Endodermal cell (in vitro differentiated cells): ENCODE measurements at places on chromosomes 11 and 22. TPM values are rescaled to one million over a fixed set of nuclear protein-coding genes. Genes with fewer than 3 reads are reported as not detected.

The CARS1 gene
- total RNA-seq = 42.3 to 48.0 TPM (median 43.4 TPM) in 3 replicates

The SPA17 gene
- 18.0 and 19.6 TPM in 2 replicates for total RNA-seq

The HEPHL1 gene
- total RNA-seq = not detected in 3 replicates

The PANX2 gene
- 10.7 and 11.2 TPM in 2 replicates for total RNA-seq

The PRR33 gene
- total RNA-seq = not detected in 3 replicates

The OR4C13 gene
- not detected in 3 replicates for total RNA-seq

The FREY1 gene
- 1.5 and 2.0 TPM in 2 replicates for total RNA-seq

The IGLL1 gene
- total RNA-seq = not detected in 3 replicates

The HMGXB4 gene
- total RNA-seq = 34.8 and 36.2 TPM in 2 replicates

The TRIM49 gene
- total RNA-seq = not detected in 3 replicates

The IL10RA gene
- total RNA-seq = 0.51 TPM in 1 of 2 replicates, not detected in the other

The IFITM2 gene
- 230 to 705 TPM (median 262 TPM) in 3 replicates for total RNA-seq

The PTPRCAP gene
- 1.2 and 2.1 TPM in 2 replicates for total RNA-seq

The CHRDL2 gene
- total RNA-seq = 0.27 and 0.44 TPM in 2 replicates

The OR9G1 gene
- total RNA-seq = not detected in 2 replicates

The SYCE3 gene
- 0.91 to 1.5 TPM (median 1.3 TPM) in 3 replicates for total RNA-seq

The PHF21B gene
- 49.2 and 69.2 TPM in 2 replicates for total RNA-seq

The CHST1 gene
- 0.95 and 1.3 TPM in 2 replicates for total RNA-seq

The GLYAT gene
- total RNA-seq = not detected in 2 replicates

The PRODH gene
- 47.6 and 65.1 TPM in 2 replicates for total RNA-seq

The DDIAS gene
- total RNA-seq = 5.0 to 24.1 TPM (median 22.7 TPM) in 3 replicates

The ISX gene
- total RNA-seq = 0.07 TPM in 1 of 2 replicates, not detected in the other

The TMEM191B gene
- 1.5 to 4.6 TPM (median 4.3 TPM) in 3 replicates for total RNA-seq

The OR51E2 gene
- not detected in 3 replicates for total RNA-seq

The APOA1 gene
- 74.2 and 91.8 TPM in 2 replicates for total RNA-seq

The TMEM45B gene
- not detected in 3 replicates for total RNA-seq

The PLAAT3 gene
- 33.5 and 41.0 TPM in 2 replicates for total RNA-seq

The THAP12 gene
- total RNA-seq = 19.2 to 46.2 TPM (median 43.6 TPM) in 3 replicates

The TSSK2 gene
- not detected in 3 replicates for total RNA-seq

The LMNTD2 gene
- total RNA-seq = 8.2 to 11.8 TPM (median 8.5 TPM) in 3 replicates

The C1QTNF4 gene
- total RNA-seq = 9.9 and 10.5 TPM in 2 replicates

The GTPBP1 gene
- 81.5 and 86.1 TPM in 2 replicates for total RNA-seq

The GAS2 gene
- 1.9 to 4.5 TPM (median 4.1 TPM) in 3 replicates for total RNA-seq

The KRTAP5-9 gene
- 0.90 TPM in 1 of 3 replicates, not detected in the others for total RNA-seq

The FAT3 gene
- 24.9 and 26.2 TPM in 2 replicates for total RNA-seq

The PGA3 gene
- total RNA-seq = not detected in 2 replicates

The MMP12 gene
- not detected in 2 replicates for total RNA-seq

The ABCC8 gene
- total RNA-seq = 0.55 and 1.3 TPM in 2 replicates

The KRTAP5-10 gene
- total RNA-seq = not detected in 2 replicates

The IGSF22 gene
- total RNA-seq = 0.61 and 1.6 TPM in 2 replicates

The PDE2A gene
- total RNA-seq = 8.7 and 13.3 TPM in 2 replicates

The POU2AF3 gene
- total RNA-seq = 0.41 and 0.55 TPM in 2 replicates

The TENM4 gene
- 68.2 to 85.4 TPM (median 78.1 TPM) in 3 replicates for total RNA-seq

The TNRC6B gene
- 52.9 and 62.5 TPM in 2 replicates for total RNA-seq

The C11orf91 gene
- total RNA-seq = 1.0 to 1.4 TPM in 2 of 3 replicates, not detected in the other

The WT1 gene
- total RNA-seq = 0.16 TPM in 1 of 2 replicates, not detected in the other

The INSC gene
- total RNA-seq = not detected in 2 replicates

The OSM gene
- total RNA-seq = not detected in 3 replicates

The CD3D gene
- not detected in 3 replicates for total RNA-seq

The OR8H1 gene
- not detected in 2 replicates for total RNA-seq

The DEUP1 gene
- 0.29 to 0.35 TPM in 2 of 3 replicates, not detected in the other for total RNA-seq

The FADS2 gene
- total RNA-seq = 381 to 415 TPM (median 388 TPM) in 3 replicates

The OR8G1 gene
- 0.11 and 0.34 TPM in 2 replicates for total RNA-seq

The TCN1 gene
- total RNA-seq = not detected in 3 replicates
